Activated T-cell treated with anti-CD3 and anti-CD28 coated beads for 4 hours (primary cell): ENCODE measurements at places on chromosomes 7 and 10.

DNA sequence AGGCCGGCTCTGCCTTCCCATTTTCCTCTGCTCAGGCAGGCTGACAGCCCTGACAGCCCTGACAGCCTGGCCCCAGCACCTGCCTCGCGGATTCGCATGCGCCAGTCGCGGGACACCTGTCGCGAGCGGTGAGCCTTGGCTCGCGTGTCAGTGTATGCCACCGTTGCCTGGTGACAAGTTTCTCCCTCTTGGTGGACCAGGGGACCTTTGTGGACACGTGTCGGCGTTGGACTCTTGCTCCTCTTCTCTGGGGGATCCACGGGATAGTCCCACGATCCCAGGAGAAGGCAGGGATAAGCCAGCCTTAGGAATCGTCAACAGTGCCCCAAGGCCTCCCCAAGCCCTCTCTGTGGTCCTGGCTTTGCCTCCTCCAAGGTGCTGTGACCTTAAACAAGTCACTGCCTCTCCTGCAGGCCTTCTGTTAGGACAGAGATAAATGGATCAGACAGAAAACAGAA lies 18.1 kb upstream of the ZNF273 start:
- no peak for DNase-seq

GRCh38 chr7:44538093-44538797 lies 2.9 kb downstream of the NPC1L1 start:
- DNase-seq, result no peak

DNA sequence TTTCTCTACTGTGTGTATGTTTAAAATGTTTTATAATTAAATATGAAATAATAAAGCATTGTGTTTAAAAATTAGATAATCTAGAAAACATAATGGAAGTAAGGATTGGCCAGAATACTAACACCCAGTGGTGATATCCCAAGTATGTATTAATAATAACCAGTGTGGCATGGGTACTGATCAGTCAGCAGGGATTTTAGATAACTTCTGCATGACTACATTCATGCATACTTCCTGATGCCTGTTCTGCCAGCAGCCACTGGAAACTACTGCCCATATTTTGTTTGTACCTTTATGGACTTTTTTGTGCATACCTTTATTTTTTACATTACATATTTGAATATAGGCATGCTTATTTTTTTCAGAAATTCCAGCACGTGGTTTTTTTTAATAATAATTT lies 156.6 kb upstream of the TMEM196 start:
- DNase-seq, result no peak

- no peak for DNase-seq
Measured at GRCh38 chr10:17536221-17536620, 81.0 kb downstream of the HACD1 start.
